ENCODE measurements at places on chromosomes 16 and 17.

- peak; percentile 52 for DNase-seq
Measured at GRCh38 chr17:19301274-19301951, 61.1 kb downstream of the B9D1 start.

DNA sequence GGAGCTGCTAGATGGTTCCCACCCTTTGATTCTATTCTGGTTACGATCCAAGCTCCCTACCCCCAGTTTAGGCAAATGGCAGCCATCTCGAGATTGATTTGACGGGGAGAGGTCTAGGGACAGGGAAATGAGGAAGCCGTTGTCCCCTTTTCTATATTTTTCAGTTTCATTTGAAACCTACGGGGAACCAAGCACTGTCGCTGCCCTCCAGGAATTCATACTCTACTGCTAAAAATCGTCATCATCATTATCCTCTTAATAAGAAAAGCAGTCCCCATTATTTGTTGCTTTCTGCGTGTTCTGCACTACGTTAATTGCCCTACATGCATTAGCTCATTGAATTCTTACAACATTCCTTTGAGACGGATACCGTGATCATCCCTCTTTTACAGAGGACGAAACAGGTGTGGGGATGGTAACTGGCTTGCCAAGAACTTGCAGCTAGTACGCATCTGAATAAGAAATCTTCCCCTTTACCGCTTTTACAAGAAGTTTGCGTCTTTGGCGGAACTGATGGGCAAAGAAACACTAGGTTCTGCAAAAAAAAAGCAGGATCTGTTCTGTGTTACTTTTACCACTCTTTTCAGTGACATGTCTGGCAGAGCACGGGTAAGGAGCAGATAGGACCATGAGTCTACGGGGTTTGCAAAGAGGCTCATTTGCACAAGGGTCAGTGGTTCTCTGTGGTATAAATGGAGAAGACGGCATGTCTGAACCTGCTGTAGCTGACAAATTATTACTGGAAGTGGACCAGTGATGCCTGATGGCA is 1.1 kb downstream of the CCP110 start:
- DNase-seq: no peak

GRCh38 chr17:2712300-2713043 is 908 bp upstream of the CLUH start:
- no peak for DNase-seq

DNA sequence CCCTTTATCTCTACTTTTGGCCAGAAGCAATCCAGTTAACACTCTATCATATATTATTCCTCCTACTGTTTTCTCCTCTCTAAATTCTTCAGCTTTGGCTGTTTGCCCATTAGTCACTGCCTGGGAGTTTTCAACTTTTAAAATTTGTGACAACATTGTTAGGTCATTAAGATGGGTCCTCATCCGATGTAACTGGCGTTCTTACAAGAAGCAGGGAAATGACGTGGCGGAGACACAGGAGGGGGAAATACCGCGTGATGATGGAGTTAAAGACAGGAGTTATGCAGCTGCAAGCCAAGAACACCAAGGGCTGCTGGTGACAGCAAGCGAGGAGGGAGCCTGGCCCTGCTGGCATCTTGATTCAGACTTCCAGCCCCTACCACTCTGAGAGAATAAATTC is 34.8 kb upstream of the CPHXL start:
- DNase-seq: no peak

GRCh38 chr16:22786284-22786683 is 27.7 kb upstream of the HS3ST2 start:
- DNase-seq: no peak

- DNase-seq: no peak
Measured at GRCh38 chr16:49637511-49637910, 218.4 kb downstream of the ZNF423 start.

DNA sequence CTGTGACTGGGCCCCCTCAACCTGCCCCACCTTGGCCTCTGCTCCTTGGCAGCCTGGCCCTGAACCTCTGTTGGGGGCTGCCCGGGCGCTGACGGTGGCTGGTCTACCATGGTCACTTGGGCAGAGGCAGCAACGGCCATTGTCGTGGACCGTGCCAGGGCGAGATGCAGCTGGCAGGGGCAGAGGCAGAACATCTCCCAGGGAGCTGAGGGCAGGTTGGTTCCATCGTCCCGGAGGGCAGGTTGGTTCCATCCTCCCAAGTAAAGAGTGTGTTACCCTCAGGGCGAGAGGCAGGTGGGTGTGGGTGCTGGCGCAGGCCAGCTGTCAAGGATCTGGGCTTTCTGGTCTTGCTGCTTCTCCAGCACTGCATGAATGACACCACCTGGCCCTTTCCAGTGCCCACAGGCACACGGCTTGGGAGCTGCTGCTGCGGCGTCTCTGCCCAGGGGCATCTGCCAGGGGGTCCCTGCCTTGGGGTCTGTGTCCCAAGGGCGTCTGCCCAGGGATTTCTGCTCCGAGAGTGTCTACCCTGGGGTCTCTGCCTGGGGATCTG is 12.0 kb downstream of the ACSF3 start:
- no peak for DNase-seq

DNA sequence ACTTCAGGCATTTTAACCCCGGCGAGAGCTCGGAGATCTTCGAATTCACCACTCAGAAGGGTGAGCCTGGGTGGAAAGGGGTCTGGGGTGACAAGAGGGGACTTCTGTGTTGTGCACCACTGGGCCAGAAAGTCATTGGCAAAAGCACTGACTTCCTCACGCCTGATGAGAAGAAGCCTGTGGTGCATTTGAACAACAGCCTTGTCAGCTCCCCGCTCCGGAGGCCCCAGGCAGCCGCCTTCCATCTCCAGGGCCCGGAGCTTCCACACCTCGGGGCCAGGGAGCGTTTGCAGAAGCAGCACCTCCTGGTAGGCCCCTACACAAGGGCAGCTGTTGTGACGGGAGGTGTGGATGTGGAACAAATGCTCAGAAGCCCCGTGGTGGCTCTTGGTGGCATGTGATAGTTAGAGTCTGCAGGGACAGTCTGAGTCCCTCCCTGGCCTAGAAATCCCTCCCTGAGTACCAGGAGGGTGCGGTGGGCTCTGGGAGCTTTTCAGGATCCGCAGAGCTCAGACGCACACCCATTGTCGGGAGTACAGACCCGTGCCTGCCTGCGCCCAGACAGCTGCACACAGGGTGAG is 9.7 kb downstream of the CACNG1 start:
- no peak for DNase-seq

- DNase-seq: no peak
Measured at GRCh38 chr17:59361916-59362810, 30.7 kb downstream of the YPEL2 start.

GRCh38 chr17:4950075-4950745 is 709 bp upstream of the ENO3 start:
- DNase-seq: no peak

DNA sequence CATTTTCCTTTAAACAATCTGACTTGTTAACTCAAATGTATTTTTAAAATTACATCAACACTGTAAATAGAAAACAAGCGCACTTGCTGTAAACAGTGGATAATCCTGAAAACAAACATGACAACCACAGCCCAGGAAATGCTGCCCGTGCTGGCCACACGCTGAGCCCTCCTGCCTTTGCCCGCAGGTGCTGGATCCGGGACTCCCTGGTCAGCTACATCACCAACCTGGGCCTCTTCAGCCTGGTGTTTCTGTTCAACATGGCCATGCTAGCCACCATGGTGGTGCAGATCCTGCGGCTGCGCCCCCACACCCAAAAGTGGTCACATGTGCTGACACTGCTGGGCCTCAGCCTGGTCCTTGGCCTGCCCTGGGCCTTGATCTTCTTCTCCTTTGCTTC is 6.6 kb upstream of the ADGRG3 start:
- DNase-seq: no peak

GRCh38 chr17:731644-732066 is 741 bp upstream of the TLCD3A start:
- no peak for DNase-seq

All from posterior cingulate gyrus (tissue), 11 donors.